ENCODE measurements at places on chromosomes 12 and 14.
A peak's percentile ranks its signal among the peaks of the same experiment; 100 is the strongest.

DNA sequence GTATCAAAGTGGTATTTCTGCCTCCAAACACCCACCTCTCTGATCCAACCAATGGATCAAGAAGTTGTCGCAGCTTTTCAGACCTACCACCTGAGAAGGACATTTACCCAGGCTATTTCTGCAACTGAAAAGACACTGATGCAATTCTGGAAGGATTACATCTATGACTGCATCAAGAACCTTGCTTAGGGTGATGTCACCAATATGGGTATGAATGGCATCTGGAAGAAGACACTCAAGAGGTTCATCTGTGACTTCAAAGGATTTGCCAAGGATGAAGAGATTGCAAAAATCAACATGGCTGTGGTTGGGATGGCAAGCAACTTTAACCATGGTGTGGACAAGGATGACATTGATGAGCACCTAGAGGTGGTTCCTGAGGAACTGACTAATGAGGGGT is 154.2 kb downstream of the PCNX1 start:
- DNase-seq, result no peak

- DNase-seq, result no peak
Observed at GRCh38 chr14:48943913-48944312, 642.3 kb downstream of the RPS29 start.

GRCh38 chr12:74515849-74516248 is 21.8 kb upstream of the ATXN7L3B start:
- no peak for DNase-seq

DNA sequence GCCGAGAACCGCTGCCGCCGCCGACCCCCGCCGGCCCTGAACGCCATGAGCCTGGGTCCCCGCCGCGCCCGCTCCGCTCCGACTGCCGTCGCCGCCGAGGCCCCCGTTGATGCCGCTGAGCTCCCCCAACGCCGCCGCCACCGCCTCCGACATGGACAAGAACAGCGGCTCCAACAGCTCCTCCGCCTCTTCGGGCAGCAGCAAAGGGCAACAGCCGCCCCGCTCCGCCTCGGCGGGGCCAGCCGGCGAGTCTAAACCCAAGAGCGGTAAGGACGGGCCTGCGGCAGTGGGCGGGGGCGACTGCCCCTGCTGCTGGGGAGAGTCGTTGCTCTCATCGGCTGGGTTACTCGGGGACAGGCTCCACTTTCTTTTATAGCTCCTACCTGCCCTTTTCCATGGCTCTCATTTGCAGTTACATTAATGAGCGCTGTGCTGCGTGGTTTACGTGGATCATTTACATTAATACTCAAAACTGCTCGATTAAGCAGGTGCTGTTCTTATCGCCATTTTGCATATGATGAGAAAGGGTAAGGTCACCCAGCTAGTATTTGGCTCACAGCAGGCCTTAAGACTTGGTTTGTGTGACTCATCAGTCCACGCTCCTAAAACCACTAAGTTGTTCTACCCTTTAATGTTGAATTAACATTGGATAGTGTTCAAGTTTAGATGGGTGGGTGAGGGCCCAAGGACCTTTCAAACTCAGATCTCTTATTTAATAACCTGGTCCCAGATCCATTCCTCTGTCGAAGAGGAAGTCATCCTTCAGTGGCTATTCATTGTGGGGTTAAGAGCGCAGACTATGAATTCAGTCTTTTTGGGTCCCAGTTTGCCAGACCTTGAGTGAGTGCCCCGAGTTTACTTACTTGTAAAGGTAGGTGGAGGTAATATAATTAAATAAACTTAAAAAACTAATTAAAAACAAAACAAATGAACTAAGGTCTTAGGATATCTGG is 823 bp downstream of the RNF10 start:
- DNase-seq, result peak; percentile 69

- DNase-seq, result no peak
Observed at GRCh38 chr14:95217391-95217900, 60.1 kb upstream of the DICER1 start.

- DNase-seq, result no peak
Observed at GRCh38 chr14:95614349-95614748, 71.9 kb upstream of the TCL1B start.

GRCh38 chr12:131635491-131636122 is 75.3 kb upstream of the SFSWAP start:
- DNase-seq, result no peak

DNA sequence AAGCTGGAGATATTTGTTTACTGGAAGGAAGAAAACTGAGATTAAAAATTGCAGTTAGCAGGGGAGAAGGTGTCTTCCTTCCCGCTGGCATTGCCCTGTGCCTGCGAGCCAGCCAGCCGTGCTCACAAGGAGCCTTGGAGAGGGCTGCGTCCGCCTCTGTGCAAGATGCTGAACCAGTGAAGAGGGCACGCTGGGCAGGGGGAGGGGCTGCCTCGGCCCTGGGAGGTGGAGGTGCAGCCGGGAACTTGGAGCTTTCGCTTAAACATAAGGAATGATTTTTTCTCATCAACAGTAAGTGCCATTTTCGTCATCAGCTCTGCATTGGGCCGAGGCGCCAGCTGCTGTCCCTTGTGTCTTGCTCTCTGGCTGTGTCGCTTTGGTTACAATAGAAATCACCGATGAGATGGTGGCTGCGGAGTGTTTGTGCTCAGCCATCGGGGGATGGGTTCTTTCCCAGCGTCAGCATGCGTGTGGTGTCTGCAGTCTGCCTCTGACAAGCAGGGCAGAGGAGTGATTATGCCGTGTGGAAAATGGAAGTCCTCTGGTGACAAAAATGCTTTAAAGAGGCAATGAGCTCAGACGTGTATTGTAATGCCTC is 97.3 kb downstream of the ESR2 start:
- peak; percentile 56 for DNase-seq

DNA sequence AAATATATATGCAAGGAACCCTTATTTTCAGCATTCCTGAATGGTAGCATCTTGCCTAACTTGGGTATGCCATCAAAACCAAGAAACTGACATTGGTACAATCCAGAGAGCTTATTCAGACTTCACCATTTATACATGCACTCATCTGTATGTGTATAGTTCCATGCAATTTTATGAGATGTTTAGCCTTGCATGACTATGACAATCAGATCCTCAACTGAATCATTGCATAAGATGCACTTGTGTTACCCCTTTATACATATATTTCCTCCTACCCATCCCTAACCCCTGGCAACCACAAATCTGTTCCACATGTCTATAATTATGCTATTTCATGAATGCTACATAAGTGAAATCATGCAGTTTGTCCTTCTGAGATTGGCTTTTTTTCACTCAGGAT is 37.0 kb upstream of the PPFIBP1 start:
- DNase-seq, result no peak

- DNase-seq, result no peak
Observed at GRCh38 chr12:44875954-44876543, at the start of gene NELL2. NELL2 (minus strand) TSS chr12:44876315; CDS start chr12:44875869, 446 bp downstream.

GRCh38 chr12:59843260-59843843 is 247.5 kb downstream of the SLC16A7 start:
- no peak for DNase-seq

DNA sequence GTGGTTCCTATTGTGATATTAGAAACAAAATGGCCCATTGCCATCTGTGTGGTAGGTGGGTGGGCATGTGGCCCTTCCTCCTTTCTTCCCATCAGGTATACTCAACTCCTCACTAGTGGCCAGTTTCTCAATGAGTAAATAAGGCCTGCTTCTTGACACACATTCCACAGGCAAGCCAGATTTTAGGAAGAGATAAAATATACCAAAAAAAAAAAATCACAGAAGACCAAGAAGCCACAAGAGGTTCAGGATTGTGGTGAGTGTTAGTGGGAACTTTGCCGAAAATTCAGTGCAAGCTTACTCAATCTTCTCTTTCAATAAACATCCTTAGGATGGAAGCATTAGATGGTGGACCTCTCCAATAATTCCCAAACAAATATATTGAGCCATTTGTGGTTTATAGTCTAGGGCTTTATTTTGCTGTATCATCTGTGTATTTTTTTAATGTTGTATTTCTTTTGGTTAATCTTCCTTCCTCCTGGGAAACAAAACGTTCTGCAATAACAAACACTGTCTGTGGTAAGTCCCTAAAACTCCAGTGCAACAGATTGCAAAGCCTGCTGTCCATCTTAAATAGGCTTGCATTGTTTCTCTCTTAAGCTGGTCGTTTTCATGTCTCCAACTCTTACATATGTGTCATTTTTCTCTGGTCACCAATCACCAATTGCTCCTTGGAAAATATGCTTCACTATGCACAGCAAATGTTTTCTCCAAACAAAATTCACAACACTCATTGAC is 289.9 kb upstream of the KITLG start:
- no peak for DNase-seq

- peak; percentile 52 for DNase-seq
Observed at GRCh38 chr14:92750994-92751400, 2.6 kb upstream of the LGMN start.

- no peak for DNase-seq
Observed at GRCh38 chr12:3455312-3455711, 35.7 kb upstream of the PRMT8 start.

DNA sequence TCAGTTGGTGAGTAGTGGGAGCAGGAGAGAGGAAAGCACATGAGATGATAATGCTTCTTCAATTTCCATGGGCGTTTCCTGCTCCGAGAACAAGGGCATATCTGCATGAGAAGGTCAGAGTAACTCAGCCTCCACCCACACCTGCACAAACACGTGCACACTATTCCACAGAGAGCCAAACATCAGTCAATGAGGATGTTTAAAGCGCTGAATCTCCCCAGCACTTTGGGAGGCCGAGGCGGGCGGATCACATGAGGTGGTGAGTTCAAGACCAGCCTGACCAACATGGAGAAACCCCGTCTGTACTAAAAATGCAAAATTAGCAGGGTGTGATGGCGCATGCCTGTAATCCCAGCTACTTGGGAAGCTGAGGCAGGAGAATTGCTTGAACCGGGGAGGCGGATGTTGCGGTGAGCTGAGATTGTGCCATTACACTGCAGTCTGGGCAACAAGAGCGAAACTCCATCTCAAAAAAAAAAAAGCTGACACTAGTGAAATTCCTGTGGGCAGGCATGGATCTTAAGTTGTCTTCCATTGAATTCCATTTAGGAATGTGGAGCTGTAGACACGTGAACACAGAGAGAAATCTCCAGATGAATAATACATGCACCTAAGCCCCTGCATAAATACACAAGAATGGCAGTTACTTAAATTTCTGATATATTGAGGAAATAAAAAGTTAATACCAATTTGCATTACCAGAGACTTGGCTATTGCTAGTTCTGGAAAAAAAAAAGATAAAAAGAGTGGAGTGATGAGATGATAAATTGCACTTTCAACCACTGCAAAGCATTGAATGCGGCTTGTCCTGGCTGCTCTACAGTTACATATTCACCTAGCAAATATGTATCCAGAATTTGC is 1097.4 kb upstream of the TMEM132C start:
- no peak for DNase-seq

GRCh38 chr12:14694970-14695369 is 1.4 kb downstream of the GUCY2C start:
- DNase-seq, result no peak

- no peak for DNase-seq
Observed at GRCh38 chr12:116210131-116210530, 67.4 kb downstream of the MED13L start.

- DNase-seq, result no peak
Observed at GRCh38 chr12:53482626-53483168, 16.6 kb downstream of the MAP3K12 start.

- no peak for DNase-seq
Observed at GRCh38 chr14:24774187-24774915, 140.4 kb upstream of the GZMB start.

- no peak for DNase-seq
Observed at GRCh38 chr12:19373586-19373985, 65.7 kb upstream of the AEBP2 start.

GRCh38 chr12:92539976-92540781 is 162.6 kb upstream of the PLEKHG7 start:
- DNase-seq, result peak; percentile 36

GRCh38 chr12:70695361-70696023 is 58.3 kb upstream of the PTPRB start:
- no peak for DNase-seq

- DNase-seq, result no peak
Observed at GRCh38 chr12:72610342-72610741, 338.2 kb downstream of the TRHDE start.

GRCh38 chr14:59294662-59294992 is 106.2 kb downstream of the DAAM1 start:
- DNase-seq, result no peak

DNA sequence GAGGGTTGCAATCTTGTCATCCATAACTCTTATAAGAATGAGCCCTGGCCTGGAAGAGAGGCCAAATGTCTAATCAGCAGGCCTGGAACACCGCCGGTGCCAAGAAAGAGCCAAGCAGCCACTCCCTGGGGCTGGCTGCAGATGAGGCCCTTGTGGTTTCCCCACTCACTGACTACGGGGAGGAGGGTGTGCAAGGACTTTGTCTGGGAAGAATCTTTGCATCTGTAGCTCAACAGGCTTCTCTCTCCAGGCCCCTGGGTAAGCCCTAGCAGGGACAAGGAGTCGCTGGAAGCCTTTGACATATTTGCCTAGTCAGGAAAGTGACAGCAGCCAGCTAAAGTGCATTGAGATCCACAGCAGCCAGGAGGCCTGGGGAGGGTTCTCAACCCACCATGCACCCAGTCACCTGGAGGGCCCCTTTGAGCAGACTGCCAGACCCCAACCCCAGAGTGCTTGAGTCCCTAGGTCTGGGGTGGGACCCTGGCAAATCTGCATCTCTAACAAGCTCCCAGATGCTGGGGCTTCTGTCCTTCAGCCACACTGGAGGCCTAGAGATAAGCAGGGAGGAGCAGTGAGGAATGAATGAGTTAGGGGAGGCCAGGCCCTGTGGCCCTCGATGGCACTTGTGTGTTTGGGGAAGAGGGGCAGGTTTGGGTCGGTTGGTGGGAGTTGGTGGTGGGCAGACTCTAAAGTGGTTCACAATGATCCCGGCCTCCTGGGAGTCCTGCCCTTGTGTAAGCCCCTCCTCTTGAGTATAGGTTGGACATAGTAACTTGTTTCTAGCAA is 13.9 kb upstream of the LRTM2 start:
- DNase-seq, result peak; percentile 56

DNA sequence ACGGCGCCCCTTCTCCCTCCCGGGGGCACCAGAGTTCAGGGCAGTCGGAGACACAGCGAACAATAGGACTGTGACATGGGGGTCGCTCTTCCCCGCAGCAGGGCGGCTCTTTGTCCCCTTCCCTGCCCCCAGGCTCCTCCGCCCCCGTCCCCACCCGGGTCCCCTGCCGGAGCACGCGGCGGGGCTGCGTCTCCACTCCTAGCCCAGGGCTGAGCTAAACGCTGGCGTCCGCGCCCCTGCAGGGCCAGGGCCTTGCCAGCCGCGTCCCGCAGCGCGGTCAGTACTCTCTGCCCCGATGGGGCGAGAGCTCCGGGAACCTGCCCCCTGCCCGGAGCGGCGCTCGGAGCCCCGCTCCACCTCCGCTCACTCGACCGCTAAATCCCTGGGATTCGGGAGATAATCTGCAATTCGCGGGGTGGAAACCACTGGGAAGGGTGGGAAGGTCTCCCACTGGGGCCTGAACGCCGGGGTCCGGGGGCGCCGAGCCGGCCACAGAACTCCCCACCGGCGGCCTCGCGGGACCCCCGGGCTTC is 825 bp upstream of the CCDC85C start:
- DNase-seq, result no peak

Data from heart left ventricle (tissue), 16 donors.